C1 segment of cervical spinal cord (tissue), 14 donors: ENCODE measurements at places on chromosomes 1 and 21.

DNA sequence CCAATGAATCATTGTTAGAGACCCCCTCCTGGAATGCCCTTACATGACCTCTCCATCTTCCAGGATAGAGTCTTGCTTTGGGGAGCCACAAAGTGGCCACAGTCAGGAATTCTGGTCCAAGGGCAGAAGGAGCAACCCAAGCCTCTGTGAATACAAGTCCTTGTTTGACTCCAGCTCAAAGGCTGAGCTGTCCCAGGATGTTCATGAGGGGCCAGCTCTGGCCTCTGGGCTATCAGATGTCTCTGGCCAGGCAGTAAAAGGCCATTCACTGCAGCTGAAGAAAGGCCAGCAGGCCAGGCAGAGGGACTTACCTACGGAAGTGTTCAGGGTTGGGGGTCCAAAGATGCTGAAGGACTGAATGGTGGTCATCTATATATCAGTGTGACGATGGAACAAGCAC, 98.3 kb upstream of the IPO9 start:
- peak; percentile 60 for DNase-seq

DNA sequence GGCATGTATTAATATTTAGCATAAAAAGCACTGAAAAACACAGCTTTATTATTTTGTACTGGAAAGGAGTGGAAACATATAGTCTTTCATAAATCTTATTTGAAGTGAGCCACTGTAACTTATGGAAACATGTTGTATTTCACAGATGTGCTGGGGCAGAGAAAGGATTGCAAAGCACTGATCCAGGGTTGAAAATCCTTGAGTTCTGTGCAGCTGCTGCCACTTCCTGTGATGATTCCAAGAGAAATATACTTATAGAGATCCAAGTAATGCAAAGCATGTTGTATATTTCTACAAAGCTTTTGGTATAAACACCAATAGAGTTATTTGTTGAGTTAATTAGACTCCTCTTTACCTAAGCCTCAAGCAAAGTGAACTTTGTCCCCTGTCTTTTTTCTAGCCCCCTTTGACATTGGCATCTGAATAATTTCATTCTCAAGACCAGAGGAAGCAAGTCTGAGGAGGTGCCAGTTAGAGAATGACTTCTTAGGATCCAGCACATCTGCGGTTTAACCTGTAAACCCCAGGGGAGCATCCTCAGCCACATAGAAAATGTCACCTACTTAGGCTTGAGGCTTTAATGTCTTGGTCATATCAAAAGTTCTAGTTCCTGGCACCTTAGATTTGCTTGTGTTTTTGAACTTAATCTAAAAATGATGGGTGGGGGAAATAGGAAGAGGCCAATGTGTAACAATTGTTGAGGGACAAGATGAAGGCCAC, 173.3 kb downstream of the FASLG start:
- DNase-seq = no peak

DNA sequence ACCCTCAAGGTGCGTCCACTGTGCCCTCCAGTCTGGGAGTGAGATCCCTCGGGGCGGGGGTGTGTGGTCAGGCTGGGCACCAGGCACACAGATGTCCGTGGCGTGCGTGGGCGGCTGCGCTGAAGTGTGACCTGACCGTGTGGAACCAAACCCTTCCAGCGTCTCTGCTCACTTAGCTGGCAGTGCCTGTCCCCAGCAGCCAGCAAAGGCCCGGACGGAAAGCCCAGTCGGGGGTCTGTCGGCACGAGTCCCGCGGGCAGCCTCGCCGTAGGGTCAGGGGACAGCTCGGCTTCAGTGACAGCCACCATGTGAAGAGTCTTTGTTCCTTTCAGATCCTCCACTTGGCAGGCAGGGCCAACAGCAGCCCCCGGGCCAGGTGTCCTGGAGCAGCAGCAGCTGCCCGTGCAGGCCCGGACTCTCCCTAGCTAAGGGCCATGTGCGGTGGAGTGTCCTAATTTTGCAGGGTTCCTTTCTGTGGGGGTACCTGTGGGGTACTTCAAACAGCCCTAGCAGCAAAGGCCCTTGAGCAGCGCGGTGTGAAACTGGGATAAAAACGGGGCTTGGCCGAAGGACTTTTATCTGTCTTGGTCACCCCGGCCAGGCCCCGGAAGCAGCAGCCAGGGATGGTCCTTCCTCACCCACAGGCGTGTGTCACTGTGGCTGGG, 11.6 kb downstream of the TTLL10 start:
- no peak for DNase-seq

GRCh38 chr1:193479187-193479586, 292.8 kb upstream of the B3GALT2 start:
- DNase-seq = no peak

GRCh38 chr1:241387216-241387615, 30.2 kb upstream of the RGS7 start:
- no peak for DNase-seq

- DNase-seq = no peak
These were observed 26.8 kb downstream of the TMPRSS2 start for GRCh38 chr21:41481191-41481590.

- DNase-seq = no peak
These were observed 26.1 kb downstream of the VPS13D start for GRCh38 chr1:12255913-12256312.

DNA sequence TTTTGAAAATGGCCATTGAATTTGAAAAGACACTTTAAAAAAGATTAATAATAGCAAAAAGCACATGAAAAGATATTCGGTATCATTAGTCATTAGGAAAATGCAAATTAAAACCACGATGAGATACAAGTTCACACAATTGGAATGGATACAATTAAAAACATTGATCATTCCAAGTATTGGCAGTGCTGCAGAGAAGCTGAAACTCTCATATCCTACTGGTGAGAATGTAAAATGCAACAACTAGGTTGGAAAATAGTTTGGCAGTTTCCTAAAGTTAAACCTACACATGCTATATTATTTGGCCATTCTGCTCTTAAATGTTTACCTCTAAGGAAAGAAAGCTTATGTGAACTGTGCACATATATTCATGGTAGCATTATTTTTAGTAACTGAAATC, 838.7 kb upstream of the PRMT6 start:
- DNase-seq = no peak

GRCh38 chr1:83077411-83077810, 921.5 kb downstream of the TTLL7 start:
- DNase-seq = no peak

DNA sequence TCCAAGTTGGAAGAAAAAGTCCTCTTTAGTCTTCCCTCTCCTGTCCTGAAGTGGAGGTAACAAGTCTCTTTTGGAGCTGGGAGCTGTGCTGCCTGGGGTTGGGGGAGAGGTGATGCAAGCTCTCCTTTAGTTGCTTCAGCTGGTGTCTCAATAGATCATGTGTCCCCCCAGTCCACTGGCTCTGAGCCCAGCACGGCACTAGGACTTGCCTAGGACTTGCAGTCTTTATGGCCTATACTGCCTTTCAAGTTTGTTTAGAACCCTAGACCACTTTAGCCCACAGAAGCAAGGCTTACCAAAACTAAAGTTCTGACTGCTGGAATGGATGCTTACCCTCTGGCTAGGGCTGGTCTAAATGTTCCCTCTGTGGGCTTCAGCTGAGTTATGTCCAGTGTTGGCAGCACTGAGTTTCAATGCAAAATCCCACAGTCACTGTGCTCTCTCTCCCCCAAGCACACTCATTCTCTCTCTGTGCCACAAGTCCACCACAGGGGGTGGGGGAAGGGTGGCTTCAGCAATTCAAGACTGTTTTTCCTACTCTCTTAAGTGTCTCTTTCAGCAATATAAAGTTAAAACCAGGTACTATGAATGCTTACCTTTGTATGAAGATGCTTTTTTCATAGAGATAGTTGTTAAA, 185.0 kb downstream of the DNAH14 start:
- DNase-seq = no peak

DNA sequence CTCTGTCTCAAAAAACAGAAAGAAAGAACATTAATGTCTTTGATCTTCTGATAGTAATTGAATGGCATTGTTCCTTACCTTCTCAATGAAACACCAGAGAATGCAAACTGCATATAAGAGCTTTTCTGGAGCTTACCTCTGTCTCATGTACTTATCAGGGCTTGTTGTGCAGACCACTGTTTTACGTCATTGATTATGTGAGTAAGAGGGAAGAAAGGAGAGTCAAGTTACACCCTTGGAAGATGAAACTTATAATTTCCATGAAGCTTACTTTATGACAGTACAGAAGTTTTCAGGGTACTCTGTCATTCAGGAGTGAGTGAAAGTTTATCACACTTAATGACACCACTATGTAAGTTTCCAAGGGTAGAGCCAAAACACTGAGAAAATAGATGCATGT, 49.0 kb upstream of the MAB21L3 start:
- DNase-seq = no peak

- no peak for DNase-seq
These were observed 37.4 kb downstream of the MAP3K21 start for GRCh38 chr1:233364695-233365539.

DNA sequence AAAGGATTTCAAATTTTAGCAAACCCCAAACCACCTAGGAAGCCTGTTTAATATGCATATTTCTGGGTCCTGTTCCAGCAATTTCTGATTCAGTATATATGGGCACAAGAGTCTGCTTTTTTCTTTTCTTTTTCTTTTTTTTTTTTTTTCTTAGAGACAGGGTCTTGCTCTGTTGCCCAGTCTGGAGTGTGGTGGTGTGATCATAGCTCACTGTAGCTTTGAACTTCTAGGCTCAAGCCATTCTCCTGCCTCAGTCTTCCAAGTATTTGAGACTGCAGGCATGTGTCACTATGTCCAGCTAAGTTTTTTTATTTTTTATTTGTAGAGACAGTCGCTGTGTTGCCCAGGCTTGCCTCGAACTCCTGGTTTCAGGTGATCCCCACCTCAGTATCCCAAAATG, 34.8 kb downstream of the CCDC18 start:
- DNase-seq = no peak

DNA sequence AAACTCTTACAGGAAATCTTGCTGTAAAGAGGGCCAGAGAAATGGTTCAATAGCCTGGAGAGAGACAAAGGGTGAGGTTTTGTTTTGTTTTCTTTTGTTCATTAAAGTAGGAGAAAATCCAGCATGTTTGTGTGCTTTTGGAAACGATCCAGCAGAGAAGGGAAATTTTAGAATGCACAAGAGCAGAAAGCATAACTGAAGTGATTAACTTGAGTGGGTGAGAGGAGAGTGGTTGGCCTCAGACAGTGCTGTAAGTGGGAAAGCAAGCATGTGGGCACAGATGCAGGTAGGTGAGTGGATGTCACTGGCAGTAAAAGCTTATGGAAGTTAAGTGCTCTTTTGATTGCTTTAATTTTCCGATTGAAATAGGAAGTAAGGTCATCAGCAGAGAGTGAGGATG, 50.2 kb downstream of the EEIG2 start:
- no peak for DNase-seq

GRCh38 chr1:216430744-216431143, 7.5 kb upstream of the USH2A start:
- no peak for DNase-seq

- DNase-seq = no peak
These were observed 54.0 kb downstream of the PIK3CD start for GRCh38 chr1:9705337-9706093.

GRCh38 chr1:35535243-35535642, 22.0 kb downstream of the KIAA0319L start:
- DNase-seq = no peak

DNA sequence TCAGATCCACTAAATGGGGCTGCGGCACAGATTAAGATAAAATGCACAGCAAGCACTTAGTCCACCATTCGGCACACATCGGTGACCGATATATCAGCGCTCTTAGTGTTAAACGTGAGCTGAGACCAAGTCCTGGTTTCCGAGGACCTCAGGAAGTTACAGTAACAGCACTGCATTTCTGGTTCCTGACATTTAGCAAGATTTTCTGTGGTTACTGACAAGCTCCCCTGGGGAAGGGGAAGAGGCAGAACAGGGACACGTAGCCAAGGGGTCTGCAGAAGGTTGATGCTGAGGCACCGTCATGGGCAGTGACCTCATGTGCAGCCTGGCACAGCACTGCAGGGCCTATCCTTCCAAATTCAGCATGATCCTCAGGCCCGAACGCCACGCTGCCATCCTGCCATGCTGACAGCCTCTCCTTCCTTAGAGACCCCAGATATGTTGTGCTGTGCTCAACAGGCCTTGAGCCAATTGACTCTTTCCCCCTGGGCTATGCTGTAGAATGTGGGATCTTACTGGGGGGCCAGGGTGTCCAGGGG, 13.4 kb upstream of the PEF1 start:
- no peak for DNase-seq

DNA sequence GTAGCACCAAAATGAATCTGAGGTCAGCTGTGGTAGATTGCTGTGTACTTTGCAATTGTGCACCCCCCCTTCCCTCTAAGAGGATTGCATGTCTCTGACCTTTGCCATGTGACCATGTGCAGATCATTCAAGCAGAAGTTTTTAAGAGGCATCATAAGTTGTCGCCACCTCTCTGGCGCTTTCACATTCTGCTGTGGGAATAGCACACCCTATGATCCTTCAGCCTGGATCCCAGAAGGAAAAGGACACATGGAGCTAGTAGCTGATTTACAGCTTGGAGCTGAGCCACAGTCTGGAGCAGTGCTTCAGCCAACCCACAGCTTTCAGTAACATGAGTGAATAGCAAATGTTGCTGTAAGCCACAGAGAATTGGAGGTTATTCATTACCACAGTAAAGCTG, 158.5 kb downstream of the TSEN15 start:
- no peak for DNase-seq

DNA sequence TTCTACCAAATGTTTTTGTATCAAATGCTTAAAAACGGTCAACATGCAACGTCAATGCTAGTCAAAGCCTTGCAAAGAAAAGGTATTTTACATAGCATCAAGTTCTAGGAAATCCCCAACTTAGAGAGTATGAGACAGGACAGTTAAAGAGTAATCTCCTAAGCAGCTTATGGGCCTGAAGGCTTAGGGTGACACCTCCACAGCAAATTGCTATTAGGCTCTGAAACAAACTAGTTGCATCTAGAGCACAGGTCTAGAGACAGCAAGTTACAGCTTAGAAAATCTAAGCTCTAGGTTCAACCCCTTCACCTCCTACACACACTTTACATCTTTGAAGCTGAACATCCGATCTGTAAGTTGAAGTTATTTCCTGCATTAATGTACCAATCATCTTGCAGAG, 13.7 kb downstream of the PABPC4 start:
- no peak for DNase-seq

DNA sequence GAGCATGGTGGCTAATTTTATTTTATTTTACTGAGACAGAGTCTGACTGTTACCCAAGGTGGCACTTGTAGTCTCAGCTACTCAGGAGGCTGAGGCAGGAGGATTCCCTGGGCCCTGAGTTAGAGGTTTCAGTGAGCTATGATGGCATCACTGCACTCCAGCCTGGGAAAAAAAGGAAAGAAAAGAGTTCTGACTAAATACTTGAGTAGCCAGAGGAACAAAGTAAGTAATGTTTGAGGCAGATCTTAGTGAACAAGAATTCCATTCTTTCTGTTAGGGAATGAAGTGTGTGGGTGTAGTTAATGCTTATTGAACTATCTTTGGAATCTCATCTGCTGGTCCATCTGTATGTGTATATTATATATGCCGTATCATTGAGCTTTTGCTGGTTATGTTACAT, 13.1 kb upstream of the EVI5 start:
- DNase-seq = no peak

- no peak for DNase-seq
These were observed 216.9 kb upstream of the SAMSN1 start for GRCh38 chr21:14762734-14763694.

- no peak for DNase-seq
These were observed 726 bp downstream of the TMEM54 start for GRCh38 chr1:32900371-32900955.

- DNase-seq = no peak
These were observed 84.5 kb downstream of the RPS6KC1 start for GRCh38 chr1:213135572-213135971.
